ENCODE measurements at places on chromosomes 2 and 18.

- peak overlapping the region; percentile 95 for H3K4me3 ChIP-seq
- no peak overlapping the region for H3K27ac ChIP-seq
- peaks cover 21% of the 10 kb centered on the region for H3K4me1 ChIP-seq
- DNase-seq = no peak
- peaks cover 20% of the 10 kb centered on the region for H3K36me3 ChIP-seq
Measured at GRCh38 chr2:202910698-202911097, 775 bp downstream of the WDR12 start.

DNA sequence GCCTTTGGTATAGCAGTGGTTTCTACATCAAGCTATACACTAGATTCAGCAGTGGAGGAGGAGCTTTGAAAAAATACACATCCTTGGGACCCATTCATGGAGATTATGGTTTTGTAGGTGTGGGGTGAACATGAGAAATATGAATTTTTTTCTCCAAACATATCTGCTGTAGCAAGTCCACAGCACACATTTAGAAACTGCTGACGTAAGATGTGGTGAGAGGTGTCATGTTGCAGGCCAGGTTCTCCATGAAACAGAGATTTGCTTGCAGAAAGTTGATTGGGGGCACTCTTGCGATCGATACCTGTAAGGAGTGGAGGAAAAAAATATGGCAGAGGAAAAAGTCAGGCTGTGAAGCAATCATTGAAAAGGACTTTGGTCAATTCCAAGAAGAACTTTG, 67.9 kb downstream of the FASTKD2 start:
- peaks cover 6% of the 10 kb centered on the region for H3K4me1 ChIP-seq
- H3K27me3 ChIP-seq = no peaks in the 10 kb centered on the region
- no peak overlapping the region for H3K4me3 ChIP-seq
- no peak for DNase-seq

GRCh38 chr2:12262681-12263436, 453.9 kb upstream of the TRIB2 start:
- no peak overlapping the region for H3K4me3 ChIP-seq
- H3K4me1 ChIP-seq = peaks cover 33% of the 10 kb centered on the region
- H3K27me3 ChIP-seq = no peaks in the 10 kb centered on the region
- H3K27ac ChIP-seq = 0 out of 2 replicates have a peak overlapping the region, but pooled peaks have one; percentile 30

GRCh38 chr2:105802587-105802986, 57.9 kb downstream of the NCK2 start:
- H3K27ac ChIP-seq = 0 out of 2 replicates have a peak overlapping the region, but pooled peaks have one; percentile 45
- H3K36me3 ChIP-seq = no peaks in the 10 kb centered on the region
- no peak for DNase-seq
- peaks cover 68% of the 10 kb centered on the region for H3K4me1 ChIP-seq
- no peak overlapping the region for H3K4me3 ChIP-seq

- H3K4me1 ChIP-seq = peaks cover 27% of the 10 kb centered on the region
- no peak overlapping the region for H3K4me3 ChIP-seq
- no peaks in the 10 kb centered on the region for H3K27me3 ChIP-seq
Measured at GRCh38 chr2:210562091-210562490, 5.7 kb downstream of the CPS1 start.

DNA sequence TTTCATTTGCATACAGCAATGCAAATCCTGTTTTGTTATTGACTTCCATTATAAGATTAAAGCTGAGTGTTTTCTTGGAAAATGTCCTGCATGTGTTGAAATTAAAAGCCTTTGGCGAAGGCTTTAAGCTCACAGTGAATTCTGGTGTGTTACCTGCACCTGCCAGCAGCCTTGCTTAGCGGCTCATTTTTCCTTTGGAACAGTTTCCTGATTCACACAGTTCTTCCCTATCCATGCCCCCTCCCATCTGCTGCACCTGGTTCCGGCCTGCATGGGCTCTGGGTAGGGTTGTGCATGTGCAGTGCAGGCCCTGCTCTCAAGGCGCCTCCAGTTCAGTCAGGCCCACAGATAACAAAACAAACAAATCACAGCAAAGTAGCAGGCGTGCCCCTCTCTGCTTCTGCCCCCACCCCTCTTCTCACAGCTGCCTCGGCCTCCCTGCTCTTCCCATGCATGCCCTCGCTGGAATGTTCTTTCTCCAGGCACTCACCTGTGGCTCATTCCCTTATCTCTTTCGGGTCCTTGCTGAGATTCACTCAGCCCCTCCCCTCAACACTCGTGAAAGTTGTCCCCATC, 15.8 kb downstream of the MTCL1 start:
- DNase-seq = no peak
- H3K4me1 ChIP-seq = peaks cover 74% of the 10 kb centered on the region
- H3K36me3 ChIP-seq = peaks cover 38% of the 10 kb centered on the region

DNA sequence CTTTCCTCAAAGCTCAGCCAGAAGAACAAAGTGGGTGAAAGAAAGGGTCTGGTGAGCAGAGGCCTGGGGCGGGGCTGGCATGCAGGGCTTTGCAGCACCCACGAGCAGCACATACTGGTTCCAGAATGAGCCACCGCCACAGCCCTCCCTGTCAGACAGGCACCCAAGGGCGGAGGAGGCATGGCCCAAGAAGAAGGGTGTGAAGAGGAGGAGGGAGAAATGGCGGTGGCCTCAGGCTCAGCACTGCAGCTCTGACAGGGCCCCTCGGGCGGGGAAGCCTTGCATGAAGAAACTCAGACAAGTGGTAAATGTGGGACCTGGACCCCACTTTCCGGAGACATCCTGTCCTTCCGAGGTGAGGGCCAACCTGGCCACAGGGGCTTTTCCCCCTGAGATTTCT, 15.7 kb downstream of the FAM228A start:
- H3K27ac ChIP-seq = no peak overlapping the region
- no peaks in the 10 kb centered on the region for H3K36me3 ChIP-seq
- no peaks in the 10 kb centered on the region for H3K4me1 ChIP-seq
- H3K27me3 ChIP-seq = peaks cover 14% of the 10 kb centered on the region

DNA sequence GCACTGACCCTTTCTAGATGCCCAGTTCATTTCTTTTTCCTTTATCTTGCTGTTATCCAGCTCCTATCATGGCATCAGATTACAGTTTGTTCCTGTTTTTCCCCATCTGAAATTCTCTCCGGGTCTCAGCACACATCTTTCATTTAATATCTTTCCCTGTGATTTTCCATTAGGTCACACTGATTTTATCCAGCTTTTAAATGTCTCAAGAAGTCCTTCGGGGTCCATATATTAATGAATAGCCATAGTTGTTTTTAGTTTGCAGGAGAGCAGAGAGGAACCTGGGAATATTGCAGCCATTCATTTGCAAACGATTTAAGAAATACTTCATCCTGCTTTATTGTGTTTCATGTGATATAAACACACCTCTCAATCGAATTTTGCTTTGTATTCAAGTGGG, 374.2 kb downstream of the TDRD15 start:
- DNase-seq = no peak
- no peak overlapping the region for H3K27ac ChIP-seq
- no peaks in the 10 kb centered on the region for H3K36me3 ChIP-seq
- H3K4me1 ChIP-seq = peaks cover 6% of the 10 kb centered on the region
- no peaks in the 10 kb centered on the region for H3K27me3 ChIP-seq
- H3K4me3 ChIP-seq = no peak overlapping the region

- H3K4me3 ChIP-seq = no peak overlapping the region
- DNase-seq = no peak
- peak overlapping the region; percentile 12 for H3K27ac ChIP-seq
- H3K4me1 ChIP-seq = peaks cover 37% of the 10 kb centered on the region
- H3K36me3 ChIP-seq = peaks cover 12% of the 10 kb centered on the region
Measured at GRCh38 chr2:64632835-64633819, 20.6 kb downstream of the SERTAD2 start.

- no peak overlapping the region for H3K4me3 ChIP-seq
- no peak overlapping the region for H3K27ac ChIP-seq
- H3K4me1 ChIP-seq = peaks cover 6% of the 10 kb centered on the region
- H3K27me3 ChIP-seq = no peaks in the 10 kb centered on the region
- no peaks in the 10 kb centered on the region for H3K36me3 ChIP-seq
- DNase-seq = no peak
Measured at GRCh38 chr18:60350150-60350549, 22.4 kb downstream of the MC4R start.

Data from WTC11 (cell line).